ENCODE measurements at places on chromosomes 3 and 15.

GRCh38 chr15:45919806-45920205 lies 285.0 kb downstream of the SQOR start:
- no peak for DNase-seq

GRCh38 chr3:159439346-159439745 lies 549.3 kb upstream of the IL12A start:
- no peak for DNase-seq

DNA sequence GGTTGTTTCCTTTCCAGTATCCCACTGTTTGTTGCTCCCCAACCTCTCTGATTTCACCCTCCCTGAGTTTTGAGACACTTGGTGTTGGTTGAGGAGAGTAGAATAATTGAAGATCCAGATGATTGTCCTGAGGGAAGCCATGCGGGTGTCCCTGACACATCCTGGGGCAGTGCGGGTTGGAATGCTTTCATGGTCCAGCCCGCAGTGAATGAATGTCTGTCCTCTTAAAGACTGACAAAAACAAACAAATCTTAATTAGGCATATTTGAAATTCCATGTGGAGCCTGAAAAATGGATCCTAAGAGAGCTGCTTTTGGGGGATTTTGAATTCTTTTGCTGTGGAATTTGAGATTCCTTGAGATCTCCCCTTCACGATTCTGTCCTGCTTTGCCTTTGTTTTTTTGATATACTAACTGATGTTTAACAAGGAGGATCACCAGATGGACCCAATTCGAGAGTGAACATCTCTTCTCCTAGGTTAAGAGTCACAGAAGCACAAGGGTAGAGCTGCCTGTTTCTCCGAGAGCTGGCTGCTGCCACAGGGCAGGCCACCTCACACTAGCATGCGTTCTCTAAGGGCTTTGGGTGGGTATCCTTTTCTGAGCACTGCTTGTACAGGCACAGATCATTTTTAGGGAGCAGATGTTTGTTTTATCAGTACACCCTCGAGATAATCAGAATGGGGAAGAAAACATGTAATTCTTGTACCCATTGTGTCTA lies 47.4 kb downstream of the GPR171 start:
- no peak for DNase-seq

DNA sequence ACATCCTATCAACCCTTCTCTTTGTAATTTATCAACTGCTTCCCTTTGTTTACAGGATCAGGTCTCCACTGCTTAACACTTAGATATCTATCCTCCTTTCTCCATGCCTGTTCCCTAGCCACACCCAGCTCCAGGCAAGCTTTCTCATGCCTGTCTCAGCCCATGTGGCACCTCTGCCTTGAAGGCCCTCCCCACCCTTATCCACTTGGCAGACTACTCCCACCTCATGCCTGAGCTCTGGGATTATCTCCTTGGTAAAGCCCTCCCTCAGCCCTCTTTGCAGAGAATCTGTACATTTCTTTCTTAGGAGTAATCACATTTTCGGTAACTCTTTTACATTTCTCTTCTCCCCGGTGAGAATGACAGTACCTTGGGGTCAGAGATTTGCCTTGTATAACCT lies 96.0 kb downstream of the ATP1B3 start:
- no peak for DNase-seq

GRCh38 chr15:35481992-35482391 lies 64.0 kb downstream of the DPH6 start:
- no peak for DNase-seq

DNA sequence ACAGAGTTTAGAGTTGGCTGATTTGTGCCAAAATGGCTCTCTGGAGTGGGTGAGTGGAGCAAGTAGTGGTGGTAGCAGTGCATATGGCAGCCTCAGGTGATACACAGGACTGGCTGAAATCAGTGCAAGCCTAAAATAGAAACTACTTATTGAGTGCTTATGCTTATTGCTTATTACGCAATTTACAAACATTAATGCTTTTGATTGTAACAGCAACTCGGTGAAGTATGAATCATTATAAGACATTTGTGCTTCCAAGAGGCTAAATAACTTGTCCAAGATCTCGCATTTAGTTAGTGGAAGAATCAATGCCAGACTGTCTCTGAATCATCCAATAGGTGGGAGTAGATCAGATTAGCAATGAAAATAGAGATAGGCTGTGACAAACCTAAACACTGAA lies 353.8 kb downstream of the NAALADL2 start:
- no peak for DNase-seq

DNA sequence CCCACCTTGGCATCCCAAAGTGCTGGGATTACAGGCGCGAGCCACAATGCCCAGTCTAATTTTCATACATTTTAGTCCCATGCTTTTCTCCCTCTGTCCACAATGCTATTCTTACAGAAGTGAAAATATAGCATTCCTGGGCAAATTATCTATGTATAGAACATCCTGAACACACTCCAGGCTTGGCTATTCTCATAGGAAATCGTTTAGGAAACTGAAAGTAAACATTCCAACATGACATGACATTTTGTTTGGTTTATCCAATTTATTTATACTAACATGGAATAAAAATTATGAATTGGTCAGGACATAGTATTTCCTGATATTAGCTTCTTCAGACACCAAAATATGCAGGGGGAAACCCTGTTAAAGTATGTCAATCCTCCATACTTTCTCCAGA lies 52.6 kb downstream of the SYNM start:
- no peak for DNase-seq

DNA sequence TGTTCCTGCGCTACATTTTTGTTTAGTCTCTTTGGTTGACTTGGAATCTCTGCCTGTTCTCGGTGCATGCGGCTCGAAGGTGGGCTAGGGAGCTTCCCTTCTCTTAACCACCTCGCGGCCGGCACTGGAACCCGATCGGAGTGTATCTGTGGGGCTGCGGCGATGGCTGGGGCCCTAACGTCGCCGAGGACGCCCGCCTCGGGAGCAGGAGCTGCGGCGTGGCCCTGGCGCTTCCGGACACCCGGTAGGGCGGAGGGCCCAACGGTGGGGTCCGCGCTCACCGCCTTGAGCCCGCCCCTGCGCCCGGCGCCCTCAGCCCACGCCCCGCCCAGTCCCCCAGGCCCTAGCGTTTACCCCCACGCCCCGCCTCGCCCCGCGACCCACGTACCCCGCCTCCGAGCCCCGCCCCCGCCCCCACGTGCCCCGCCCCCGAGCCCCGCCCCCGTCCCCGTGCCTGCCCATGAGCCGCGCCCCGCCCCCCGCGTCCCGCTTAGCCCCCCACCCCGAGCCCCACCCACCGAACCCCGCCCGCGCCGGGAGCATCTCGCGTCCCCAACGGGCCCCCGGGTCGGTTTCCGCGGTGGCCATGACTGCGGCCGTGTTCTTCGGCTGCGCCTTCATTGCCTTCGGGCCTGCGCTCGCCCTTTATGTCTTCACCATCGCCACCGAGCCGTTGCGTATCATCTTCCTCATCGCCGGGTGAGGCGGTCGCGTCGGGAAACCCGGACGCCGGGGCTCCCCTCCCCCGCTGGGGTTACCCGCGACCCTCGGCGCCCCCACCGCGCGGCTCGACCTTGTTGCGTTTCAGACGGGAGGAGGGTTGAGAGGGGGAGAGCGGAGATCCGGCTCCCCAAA lies at the start of gene APH1B:
Gene APH1B, plus strand, starts transcription at position 568 of the 855 bp plus-strand sequence. Its CDS starts 19 bp downstream, at position 587.
- no peak for DNase-seq

DNA sequence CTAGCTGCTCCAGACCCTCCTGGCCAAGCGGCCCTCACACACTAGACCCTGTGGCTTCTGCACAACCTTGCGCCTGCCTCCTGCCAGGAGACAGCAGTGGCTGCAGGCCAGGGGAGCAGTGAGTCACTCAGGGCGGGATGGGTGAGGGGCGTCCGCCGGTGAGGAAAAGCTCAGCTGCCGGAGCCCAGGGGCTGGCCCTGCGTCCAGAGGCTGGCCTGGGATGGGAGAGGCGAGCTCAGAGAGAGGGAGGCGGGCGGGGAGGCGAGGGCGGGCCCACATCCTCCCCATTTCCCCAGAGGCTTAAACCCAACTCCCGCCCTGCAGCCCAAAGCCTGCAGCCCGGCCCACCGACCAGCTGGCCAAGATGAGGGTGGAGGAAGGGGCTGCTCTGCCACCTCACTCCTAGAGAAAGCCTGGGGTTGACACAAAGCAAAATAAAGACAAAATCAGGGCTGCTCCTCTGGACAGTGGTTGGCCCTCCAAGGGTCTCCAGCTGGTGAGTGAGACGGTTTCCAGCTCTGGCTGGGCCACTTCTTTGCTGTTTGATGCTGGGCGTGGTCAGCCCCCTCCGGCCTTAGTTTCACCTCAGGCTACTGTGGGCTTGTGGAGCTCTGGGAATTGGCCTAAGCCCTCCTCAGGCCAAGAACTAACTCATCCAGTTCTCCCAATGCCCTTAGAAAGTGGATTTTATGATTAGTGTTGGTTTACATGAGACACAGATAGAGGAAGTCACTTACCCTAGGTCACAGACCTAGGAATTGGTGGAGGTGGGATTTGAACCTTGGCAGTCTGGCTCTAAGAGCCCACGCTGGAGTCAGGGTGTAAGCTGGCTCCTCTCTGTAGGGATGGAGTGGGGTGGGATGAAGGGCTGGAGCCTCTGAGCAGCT lies 50.6 kb downstream of the IQSEC1 start:
- DNase-seq, result no peak

DNA sequence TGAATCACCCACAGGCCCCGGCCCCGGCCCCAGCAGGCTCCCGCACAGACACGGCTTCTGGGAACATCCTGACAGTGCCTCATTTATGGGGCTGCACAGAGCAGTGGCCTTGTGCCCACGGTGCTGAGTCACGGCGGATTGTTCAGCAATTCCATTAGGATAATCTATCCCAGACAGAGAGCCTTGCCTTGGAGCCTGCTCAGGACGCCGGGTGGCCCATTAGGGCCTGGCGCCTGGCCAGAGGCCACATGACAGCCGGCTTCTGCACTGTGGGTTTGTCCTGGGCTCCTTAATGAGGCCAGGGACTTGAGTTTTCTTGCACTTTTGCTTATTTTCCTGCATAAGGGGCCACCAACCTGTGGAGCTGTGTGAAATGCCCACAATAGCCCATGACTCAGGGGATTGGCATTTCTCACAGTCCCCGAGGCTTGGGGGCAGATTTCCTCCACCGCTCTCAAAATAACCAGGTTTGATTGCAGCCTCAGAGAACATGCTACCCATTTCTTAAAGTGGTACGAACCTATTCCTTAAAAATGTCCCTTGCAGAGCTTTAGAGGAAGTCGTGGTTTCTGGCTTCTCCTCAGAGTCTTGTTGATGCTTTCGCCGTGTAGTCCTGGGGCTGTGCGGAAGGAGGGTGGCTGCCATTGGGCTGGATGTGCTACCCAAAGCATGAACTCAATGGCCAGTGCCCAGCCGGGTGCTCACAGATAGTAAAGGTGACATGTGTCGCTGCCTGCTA lies 19.0 kb downstream of the SYNM start:
- no peak for DNase-seq

- no peak for DNase-seq
These were observed 96.7 kb upstream of the MYZAP start for GRCh38 chr15:57495041-57495440.

DNA sequence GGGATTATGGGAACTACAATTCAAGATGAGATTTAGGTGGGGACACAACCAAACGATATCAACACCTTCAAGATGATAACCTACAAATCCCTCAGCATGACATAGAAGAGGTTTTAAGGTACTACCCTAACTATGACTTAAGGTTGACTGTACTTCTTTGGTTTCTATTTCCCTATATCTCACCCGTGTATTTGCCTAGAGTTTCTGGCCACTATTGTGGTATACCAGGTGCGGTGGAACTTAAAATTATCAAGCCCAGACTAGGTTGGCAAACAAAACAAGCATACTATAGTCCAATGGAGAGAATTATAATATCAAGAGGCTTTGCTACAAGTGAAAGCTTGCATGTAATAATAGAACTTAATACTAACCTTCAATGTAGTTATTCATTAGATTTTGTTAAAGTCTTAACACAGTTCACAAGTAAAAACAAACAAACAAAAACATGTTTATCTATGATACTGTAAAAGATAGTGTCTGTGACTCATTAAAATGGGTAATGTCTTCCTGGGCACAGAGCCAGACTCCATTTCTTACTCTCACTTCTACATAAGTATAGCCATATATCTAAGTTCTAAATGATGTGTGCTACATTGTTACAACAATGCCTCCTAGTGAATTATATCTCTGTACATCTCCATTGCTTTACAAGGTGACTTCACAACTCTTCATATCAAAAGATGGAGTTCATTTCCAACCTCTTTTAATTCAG lies 479.1 kb downstream of the ZBBX start:
- no peak for DNase-seq
